ENCODE measurements at places on chromosomes 2 and 18. TPM values are rescaled to one million over a fixed set of nuclear protein-coding genes. Genes with fewer than 3 reads are reported as not detected.

DNA sequence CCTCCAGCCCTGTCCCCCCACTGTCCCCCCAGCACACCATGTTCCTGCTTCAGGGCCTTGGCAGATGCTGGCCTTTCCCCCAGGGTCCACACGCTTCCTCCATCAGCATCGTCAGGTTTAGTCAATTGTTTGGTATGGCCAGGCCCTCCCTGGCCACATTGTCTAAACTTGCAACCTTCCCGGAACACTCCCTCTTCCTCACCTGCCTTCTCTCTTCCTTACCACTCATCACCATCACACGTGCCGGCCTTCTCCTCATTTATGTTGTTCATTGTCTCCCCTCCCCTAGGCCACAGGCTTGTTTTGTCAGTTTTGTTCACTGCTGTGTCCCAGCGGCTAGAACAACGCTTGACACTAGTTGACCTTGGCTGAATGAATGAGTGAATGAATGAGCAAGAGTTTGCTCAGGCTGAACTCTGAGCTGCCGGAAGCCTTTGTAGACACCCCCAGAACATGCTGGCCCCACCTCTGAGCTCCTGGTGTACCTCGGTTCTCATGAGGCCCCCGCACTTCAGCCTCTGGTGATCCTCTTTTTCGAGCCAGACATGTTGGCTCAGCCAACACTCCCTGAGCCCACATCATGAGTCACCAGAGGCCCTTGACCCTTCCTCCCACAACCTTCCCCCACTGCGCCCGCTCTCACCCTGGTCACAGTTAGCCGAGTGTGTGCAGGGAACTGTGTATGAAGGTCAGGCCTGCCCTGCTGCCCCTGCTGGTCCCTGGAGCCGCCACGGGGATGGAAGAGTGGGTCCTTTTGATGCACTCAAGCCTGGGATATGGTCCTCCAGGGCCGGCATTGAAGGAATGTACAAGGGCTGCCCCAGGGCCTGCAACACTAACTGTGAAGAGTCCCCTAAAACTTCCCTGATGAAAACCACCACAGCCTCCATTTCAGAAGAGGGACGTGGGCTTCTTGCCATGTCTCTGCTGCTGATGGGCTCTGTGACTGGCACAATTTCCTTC is 57.5 kb downstream of the HS1BP3 start:
- DNase-seq: no peak

DNA sequence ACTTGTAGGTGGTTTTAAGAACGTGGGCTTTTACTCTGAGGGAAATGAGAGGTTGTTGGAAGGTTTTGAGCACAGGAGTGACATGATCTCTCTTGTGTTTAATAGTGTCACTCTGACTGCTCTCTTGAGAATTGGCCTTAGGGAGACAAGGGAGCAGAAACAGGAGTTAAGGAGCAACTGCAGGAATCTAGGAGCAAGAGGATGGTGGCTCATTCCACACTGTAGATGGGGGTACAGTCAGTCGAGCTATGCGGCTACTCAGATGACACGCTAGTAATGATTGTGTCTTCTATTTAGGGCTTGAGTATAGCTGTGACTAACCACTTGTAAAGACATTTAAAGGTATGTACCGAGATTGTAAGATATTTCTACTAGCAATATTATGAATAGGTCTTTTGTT is 87.4 kb downstream of the RPRM start:
- DNase-seq: no peak

GRCh38 chr2:98515250-98515991 is 70.8 kb downstream of the INPP4A start:
- DNase-seq: no peak

- DNase-seq: no peak
Measured at GRCh38 chr18:76927223-76927725, 104.9 kb downstream of the ZNF236 start.

The CRIM1 gene
- total RNA-seq: 2.2 TPM

The CDK15 gene
- not detected for total RNA-seq

The TRPM8 gene
- not detected for total RNA-seq
